ENCODE measurements at places on chromosomes 4 and X.
A peak's percentile ranks its signal among the peaks of the same experiment; 100 is the strongest.

DNA sequence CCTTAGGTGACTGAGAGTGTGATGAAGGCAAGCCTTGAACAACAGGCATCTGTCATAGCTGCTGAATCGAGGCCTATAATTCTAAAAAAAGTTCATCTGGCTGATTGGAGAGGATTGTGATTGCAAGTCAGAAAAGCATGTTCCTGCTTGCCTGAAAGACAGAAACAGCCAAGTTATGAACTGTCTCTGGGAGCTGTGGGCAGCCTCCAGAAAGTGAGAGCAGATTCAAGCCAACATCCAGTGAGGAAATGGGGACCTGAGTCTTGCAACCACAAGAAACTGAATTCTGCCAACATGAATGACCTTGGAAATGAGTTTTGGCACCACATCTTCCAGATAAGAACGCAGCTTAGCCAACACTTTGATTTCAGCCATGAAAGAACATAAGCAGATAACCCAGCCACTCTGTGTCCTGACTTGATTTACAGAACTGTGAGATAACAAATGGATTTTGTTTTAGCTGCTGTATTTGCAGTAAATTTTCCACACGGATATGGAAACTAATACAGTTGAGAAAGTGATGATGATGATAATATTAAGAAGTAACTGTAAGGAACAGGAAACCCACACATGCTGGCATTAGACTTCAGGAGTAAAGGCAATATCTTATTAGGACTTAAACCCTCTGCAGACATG, 240.3 kb upstream of the NDST3 start:
- no peak for DNase-seq

DNA sequence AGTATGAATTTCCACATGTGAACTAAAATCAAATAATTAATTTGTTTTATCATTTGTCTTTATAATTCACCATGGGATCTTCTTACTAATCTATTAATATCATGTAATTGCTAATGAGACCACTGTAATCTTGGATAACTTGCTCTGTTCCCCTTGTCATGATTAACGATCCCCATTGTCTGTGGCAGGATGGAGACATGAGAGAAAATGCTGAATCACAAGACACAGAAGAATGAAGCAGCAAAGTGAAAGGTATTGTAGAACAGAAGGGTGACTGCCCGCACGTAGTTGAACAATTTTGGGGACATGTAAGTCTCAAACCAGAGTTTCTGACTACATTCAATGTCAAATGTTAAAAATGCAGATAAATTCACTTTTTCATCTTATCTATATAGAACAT, 135.2 kb downstream of the EPHA5 start:
- no peak for DNase-seq

DNA sequence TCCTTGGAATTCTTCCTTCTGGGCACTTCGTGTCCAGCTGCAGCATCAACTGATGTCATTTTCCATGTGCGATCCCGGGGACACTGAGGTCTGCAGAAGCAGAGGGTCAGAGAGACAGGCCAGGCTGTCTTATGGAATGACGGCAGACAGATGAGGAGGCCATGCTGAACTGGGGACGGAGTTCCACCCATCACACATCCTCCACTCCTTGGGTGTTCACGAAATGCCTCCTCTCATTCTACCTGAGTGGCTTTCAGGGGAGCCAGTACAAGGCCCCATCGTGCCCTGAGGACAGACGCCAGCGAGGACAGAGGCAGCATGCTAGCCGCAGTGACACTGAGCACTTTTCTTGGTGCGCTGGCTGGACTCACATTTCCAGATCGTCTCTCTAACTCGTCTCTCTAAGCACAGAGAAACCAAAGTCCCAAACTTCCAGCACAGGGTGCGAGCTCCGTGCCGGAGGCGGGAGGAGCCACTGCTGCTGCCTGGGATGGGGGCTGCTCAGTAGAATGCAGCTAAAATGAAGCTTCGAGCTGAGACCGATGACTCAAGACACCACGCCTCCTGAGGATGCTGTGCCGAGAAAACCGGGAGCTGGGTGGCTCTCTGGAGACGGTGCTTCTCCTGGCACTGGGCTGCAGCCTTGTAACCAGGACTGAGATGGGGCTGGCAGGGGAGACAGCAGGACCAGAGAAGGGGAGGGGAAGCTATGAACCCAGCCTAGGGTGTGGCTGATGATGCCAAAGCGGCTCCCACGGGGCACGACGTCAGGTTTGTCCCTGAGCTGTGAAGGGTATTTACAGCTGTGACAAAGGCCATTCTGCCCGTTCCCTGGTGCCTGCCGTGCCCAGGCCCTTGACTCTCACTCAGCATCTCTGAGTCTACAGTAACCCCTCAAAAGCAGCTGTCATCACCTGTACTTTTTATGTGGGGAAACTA, 8.2 kb downstream of the ABLIM2 start:
- DNase-seq = no peak

- no peak for DNase-seq
Measured at GRCh38 chrX:11532291-11533078, 133.2 kb downstream of the ARHGAP6 start.

- peak; percentile 27 for DNase-seq
Measured at GRCh38 chr4:184163813-184164212, 53.9 kb downstream of the ENPP6 start.

- DNase-seq = no peak
Measured at GRCh38 chr4:176638992-176639391, 153.7 kb downstream of the VEGFC start.

DNA sequence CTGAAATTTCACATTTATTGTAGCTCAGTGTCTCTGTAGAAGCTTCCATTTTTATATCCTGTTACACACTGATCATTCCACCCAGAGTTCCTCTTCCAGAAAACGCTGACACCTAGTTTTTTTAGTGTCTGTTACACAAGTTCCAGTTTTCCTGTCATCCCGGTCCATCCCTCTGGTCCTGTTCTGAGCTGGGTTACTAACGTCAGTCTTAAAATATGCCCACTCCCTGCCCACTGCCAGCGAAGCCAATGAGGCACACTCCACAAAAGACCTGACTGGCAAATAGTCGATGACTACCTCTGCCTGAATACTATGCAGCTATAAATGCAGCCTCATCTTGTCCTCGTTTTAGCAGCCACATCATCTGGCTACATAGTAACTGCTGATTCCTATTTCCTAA, 30.9 kb upstream of the DDX3X start:
- no peak for DNase-seq

DNA sequence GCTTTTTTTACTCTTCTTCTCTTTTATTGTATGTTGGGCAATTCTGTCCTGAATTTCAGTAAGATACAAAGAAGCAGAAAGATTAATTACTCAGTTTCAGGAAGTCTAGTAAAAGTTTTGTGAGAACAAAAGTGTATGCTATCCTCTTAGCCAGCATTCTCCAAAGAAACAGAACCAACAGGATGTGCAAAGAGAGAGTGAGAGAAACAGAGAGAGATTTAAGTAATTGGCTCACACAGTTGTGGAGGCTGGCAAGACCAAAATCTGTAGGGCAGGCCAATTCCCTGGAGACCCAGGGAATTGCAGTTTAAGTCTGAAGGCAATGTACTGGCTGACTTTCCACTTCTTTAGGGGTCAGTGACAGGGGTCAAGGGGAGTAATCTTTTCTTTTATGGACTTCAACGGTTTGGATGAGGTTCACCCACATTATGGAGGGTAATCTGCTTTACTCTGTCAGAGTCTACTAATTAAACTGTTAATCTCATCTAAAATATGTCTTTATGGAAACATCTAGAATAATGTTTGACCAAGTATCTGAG, 59.2 kb upstream of the SLC39A8 start:
- no peak for DNase-seq

- peak; percentile 75 for DNase-seq
Measured at GRCh38 chr4:3827616-3828492, 61.7 kb downstream of the ADRA2C start.

GRCh38 chr4:169115897-169116254, 105.8 kb upstream of the CBR4 start:
- no peak for DNase-seq

GRCh38 chrX:125622899-125623298, 303.2 kb downstream of the TEX13C start:
- DNase-seq = no peak

DNA sequence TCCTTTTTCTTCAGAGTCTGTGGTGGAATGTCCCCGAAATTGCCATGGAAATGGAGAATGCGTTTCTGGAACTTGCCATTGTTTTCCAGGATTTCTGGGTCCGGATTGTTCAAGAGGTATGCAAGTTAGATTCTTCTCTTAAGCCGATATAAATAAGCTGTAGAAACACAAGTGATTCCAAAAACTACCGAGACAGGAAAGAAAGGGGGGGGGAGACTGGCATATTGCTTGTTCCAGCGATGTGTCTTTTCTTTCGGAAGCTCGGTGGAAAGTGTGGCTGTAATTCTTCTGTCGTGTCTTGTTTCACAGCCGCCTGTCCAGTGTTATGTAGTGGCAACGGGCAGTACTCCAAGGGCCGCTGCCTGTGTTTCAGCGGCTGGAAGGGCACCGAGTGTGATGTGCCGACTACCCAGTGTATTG, 236.9 kb downstream of the DCTD start:
- no peak for DNase-seq

DNA sequence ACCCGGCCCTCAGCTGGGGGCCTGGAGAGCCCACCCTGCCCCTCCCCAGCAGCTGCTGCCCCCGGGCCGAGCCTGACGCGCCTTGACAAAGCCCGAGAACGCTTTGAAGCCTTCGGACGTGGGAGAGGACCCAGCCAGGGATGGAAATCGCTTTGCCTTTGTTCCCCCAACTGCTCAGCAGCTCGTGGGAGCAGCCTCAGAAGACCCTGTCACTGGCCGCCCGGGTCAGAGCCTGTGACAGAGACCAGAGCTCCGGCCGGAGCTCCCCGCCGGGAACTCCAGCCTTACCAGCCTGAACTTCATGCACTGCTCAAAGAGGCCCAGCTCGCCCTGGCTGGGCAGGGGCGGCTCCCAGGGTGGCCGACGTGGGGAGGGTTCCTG, 2.6 kb upstream of the SLC6A8 start:
- DNase-seq = no peak

DNA sequence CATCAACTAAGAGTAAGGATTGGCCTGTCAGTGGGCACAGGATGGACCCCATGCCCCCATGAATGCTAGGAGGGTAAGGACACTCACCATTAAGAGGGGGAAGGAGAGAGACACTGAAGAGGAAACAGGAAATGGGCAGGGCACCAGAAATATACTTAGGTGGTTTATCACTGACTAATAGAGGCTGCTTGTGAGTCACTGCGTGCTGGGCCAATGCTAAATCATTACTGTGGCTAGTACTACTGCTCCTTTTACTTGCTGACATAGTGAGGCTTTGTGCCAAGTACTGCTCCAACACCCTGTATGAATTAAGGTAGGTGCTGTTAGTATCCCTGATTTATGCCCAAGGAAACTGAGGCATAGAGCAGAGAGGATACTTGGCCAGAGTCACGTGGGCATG, 130.4 kb upstream of the FRMPD4 start:
- peak; percentile 20 for DNase-seq

DNA sequence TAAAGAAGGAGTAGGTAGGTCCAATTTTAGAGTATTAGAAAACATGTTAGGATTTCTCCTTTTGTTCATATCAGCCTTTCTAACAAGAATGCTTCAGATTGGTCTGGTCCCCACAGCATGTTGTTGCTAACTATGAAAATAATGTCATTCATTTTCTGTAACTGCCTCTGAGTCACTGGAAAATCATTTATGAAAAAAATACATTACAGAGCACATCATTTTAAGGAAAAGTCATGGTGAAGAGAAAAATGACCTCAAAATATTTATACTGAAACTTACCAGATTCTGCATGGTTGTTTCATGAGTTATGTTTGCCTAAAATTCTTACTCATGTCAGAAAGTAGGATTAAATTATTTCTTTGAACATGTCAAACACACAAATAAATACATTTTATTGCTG, 35.2 kb downstream of the DTHD1 start:
- DNase-seq = no peak

- no peak for DNase-seq
Measured at GRCh38 chrX:105650986-105651385, 171.4 kb upstream of the NRK start.

DNA sequence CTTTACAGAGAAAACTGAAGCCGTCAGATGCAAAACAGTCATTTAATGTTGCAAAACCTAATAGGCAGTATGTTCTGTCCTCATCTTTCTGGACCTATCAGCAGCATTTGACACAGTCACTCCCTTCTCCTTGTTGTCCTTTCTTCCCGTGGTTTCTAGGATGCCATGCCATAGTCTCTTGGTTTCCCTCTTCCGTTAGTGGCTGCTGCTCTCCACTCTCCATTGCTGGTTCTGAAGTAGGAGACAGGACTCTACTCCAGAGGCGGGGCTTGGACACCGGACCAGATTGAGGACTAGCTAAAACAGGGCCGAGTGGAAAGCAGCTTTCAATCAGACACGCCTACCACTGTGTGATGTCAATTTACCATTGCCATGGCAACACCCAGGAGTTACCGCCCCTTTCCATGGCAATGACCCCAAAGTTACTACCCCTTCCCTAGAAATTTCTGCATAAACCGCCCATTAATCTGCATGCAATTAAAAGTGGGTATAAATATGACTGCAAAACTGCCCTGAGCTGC, 88.8 kb upstream of the CCDC160 start:
- no peak for DNase-seq

GRCh38 chrX:29787656-29788055, 427.7 kb upstream of the MAGEB2 start:
- no peak for DNase-seq

DNA sequence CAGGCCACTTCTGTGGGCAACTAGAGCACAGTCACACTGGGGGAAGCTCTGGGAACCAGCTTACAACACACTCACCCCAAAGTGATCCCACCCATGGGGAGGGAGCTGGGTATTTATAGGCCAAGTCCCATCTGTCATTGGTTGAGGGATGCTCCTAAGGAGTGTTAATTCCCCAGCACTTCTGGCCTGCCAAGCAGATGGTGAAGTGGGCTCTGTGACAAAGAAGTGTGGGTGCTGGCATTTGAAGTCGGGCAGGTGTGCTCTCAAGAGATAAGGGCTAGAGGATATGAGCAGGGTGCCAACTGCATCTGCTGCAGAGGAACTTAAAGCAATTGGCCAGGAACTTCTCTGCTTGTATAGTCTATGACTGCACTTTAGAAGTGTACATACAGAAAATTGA, 30.9 kb downstream of the PTCHD1 start:
- DNase-seq = no peak

DNA sequence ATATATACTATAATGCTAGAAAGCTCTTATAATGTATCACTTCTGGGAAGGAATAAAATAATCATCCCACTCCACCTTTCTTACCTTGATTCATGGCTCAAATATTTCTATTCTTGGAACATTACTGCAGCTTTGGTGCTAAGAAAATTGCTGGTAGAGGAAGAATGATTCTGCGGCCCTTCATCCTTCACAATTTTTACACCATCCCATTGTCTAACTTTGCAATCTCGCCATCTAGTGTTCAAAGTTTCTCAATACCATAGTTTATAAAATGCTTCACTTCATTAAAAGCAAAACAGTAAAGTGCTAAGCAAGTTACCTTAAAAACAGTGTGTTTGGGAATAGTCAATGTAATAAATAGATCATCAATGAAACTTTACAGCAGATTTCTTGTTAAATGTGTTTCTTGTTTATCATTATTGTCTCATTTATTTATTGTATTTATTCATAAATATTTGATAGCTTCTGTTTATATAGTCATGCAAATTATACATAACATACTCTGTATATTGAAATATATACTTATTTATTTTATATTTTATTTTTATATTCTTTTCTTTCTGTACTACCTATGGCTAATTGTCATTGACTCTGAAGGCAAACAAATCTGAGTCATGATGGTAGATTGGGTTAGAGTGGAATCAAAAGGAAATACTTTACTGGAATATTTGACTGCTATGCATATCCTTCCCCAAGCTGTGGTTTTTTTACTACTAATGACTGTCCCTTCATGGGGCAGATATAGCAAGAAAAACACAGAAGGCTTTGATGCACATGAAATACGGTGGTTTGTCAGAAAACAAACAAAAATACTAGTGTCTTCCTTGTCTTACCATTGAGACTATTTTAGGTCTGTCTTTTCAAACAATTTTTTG, 390.7 kb downstream of the MAPK10 start:
- DNase-seq = peak; percentile 47
